ENCODE measurements at places on chromosomes 1 and 21.

GRCh38 chr1:30313584-30313983, 409.8 kb downstream of the MATN1 start:
- DNase-seq: no peak

- DNase-seq: no peak
These were observed 242.5 kb upstream of the VAMP3 start for GRCh38 chr1:7528386-7529198.

DNA sequence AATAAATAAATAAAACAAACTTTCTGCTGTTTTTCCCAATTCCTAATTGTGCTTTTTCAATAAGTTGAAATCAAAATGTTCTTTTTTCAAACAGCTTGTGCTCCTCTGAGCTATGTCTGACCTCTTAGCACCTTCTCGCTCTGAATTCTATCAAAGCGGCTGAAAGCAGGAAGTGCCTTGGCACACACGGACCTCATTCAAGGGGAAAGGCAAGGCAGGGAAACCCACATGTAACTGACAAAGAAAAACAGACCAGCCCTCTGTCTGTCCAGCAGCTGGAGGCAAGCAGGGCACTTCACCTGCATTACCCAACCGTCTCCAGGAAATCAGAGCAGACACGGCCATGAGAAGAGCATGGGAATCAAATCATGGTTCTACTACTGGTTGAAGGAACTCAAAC, 56.7 kb downstream of the PLPP3 start:
- no peak for DNase-seq

- DNase-seq: no peak
These were observed 743.2 kb upstream of the NCAM2 start for GRCh38 chr21:20254964-20255363.

DNA sequence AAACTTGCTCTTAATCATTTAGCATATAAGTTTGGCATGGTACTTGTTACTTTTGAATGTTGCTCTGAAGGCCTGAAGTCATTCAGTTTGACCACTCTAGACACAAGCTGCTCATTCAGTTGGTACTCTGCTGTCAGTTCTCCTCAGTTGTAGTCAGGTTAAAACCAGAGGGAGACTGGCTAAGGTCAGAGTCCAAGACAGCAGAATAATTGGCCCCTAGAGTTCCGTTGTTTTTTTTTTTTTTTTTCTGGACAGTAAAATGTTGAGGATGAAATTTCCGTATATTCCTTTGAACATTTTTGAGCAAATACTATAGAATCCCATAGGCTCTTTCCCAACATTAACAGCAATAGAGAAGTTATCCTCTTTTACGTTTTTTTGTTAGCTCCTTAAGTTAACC, 9.4 kb downstream of the ZBTB40 start:
- DNase-seq: no peak

DNA sequence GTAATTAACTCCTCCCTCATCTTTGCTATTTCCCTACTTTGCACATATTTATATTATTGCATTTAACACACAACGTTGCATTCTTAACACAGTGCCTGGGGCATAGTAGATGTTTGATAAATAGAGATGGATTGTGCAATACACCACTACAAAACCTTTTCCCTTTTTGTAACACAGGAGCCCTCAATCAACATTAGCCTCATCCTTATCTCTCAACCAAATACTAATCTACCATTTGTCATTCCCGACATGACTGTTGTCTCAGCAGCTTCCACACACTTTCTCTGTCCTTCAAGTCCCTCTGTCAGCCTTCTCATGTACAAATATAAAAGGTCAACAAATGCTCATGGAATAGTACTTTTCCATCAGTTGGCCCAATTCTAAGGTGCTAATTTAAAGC, 78.9 kb upstream of the KCNK2 start:
- DNase-seq: no peak

- no peak for DNase-seq
These were observed 27.6 kb upstream of the PKP1 start for GRCh38 chr1:201255479-201256362.

- DNase-seq: no peak
These were observed 153.0 kb upstream of the B3GALT2 start for GRCh38 chr1:193339401-193339800.

GRCh38 chr21:41861987-41862386, 17.2 kb downstream of the PRDM15 start:
- DNase-seq: no peak

DNA sequence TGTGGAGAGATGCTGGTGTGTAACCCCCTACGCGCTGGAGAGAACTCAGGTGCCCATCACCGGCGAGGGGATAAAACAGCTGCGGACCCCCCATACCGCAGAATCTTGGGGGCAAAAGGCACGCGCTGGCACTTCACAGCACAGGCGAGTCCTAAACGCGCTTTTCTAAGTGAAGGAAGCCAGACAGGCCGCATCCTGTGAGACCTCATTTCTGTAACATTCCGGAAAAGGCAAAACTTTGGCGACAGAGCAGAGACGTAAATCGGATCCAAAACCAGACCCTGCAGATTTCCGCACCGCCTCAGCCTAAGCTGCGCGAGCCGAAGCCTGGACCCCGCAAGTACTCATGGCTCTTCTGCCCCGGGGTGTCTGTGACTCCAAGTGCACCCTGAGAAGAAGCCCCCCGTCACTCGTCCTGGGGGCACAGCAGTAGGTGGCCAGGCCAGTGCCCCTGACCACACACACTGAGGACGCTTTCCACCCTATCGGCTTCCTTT, 60.9 kb downstream of the SLX9 start:
- no peak for DNase-seq

DNA sequence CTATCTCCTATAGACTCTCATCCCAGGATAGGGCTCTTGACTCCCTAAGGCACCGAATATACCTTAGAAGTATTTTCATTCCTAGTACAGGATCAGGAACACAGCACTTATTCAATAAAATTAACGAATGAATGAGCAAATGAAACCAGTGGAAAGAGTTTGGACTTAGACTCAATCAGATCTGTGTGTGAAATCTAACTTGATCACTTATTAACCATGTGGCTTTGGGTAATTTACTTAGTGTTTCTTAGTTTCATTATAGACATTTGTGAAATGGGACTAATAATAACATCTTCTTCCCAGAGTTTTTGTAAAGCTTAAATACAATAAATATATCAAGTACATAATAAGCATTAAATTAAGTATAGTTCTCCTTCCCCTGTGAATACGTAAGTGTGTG, 230.1 kb downstream of the ADGRL2 start:
- DNase-seq: no peak

GRCh38 chr1:147721716-147722115, 38.7 kb downstream of the GJA5 start:
- no peak for DNase-seq
